RCC 7860 (cell line): ENCODE measurements at places on chromosomes 6 and 20.

GRCh38 chr20:23327617-23328333 lies 22.8 kb upstream of the NXT1 start:
- no peak for DNase-seq

GRCh38 chr20:16922834-16923233 lies 174.7 kb downstream of the OTOR start:
- DNase-seq, result no peak

DNA sequence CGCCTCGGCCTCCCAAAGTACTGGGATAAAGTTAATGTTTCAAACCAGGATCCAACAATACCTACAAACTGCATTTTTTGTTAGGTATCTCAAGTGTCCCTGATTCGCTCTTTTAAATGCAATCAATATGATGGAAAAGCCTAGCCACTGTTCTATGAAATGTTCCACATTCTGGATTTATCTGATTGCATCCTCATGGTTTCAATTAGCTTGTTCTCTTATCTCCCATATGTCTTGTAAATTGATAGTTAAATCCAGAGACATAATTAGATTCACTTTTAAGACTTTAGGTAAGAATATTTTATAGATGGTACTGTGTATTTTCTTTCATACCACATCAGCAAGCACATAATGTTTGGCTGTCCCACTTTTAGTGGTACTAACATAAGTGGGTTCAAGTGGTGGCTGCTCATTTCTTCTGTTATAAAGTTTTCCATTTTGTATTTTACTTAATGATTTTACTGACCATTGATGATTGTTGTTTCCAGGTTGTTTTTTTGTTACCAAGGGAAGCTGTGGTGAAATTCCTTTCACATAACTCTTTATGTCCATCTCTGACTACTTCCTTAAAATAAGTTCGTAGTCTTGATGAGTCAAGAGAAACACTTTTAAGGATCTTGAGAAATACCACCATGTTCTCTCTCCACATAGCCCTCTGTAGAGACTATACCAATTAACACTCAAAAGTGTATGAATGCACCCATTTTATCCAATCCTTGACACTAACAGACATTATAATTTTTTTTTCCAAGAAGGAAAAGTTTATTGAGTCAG lies 40.5 kb downstream of the RNGTT start:
- no peak for DNase-seq

GRCh38 chr6:159110013-159110412 lies 59.2 kb upstream of the FNDC1 start:
- DNase-seq, result peak; percentile 11

DNA sequence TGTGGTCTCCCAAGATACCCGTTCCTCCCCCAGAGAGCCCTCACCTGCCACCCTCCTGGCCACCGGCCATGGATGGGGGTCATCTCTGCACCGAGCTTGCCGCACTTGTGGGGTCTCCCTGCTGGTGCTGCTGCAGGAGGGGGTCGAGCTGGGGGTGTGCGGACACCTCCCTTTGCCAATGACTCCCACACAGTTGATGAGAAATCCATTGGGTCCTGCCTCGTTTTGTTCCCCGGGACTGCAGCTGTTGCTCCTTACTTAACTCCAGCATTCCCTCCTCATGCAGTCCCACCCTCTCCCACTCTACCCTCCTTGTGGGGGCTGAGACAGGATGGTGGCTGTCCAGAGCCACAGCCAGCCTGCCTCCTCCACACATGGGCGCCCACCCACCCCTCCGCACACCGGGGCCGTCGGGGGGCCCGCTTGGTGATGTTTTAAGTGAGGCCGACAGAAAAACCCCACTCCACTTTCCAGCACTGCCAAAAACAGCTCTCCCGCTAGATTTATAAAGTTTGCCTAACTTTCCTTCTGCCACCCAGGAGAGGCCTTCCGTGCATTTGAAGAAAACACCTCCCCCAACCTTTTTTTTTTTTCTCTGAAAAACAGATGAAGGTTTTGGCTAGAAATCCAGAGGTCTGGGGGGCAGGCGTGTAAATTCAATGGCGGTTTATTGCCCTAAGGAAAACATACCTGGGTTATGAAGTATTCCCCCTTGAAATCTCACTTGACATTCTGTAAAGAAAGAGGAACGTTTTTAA lies 53.5 kb upstream of the APCDD1L start:
- no peak for DNase-seq

DNA sequence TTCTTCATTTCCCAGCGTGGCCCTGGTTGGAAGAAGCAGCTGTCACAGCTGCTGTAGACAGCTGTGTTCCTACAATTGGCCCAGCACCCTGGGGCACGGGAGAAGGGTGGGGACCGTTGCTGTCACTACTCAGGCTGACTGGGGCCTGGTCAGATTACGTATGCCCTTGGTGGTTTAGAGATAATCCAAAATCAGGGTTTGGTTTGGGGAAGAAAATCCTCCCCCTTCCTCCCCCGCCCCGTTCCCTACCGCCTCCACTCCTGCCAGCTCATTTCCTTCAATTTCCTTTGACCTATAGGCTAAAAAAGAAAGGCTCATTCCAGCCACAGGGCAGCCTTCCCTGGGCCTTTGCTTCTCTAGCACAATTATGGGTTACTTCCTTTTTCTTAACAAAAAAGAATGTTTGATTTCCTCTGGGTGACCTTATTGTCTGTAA lies 292.7 kb downstream of the ESR1 start:
- no peak for DNase-seq
